A549 treated with Hydrocortisone at 1 μM for 4 hours (cell line): ENCODE measurements at places on chromosomes 1 and 21. TPM values are rescaled to one million over a fixed set of nuclear protein-coding genes. Genes with fewer than 3 reads are reported as not detected.

Gene SLC44A5
- total RNA-seq: 0.03 to 0.07 TPM (median 0.06 TPM) in 5 replicates

Gene ATP5PO
- 137 to 163 TPM (median 150 TPM) in 5 replicates for total RNA-seq

Gene BEND5
- total RNA-seq: not detected in 5 replicates

Gene MTARC1
- 7.8 to 9.6 TPM (median 8.7 TPM) in 5 replicates for total RNA-seq

Gene PGLYRP4
- total RNA-seq: not detected in 5 replicates

Gene AGPAT3
- 20.8 to 28.4 TPM (median 25.8 TPM) in 5 replicates for total RNA-seq

Gene DNAI4
- total RNA-seq: 0.17 to 3.0 TPM (median 1.1 TPM) in 5 replicates

Gene PPM1J
- total RNA-seq: 0.86 to 1.2 TPM (median 0.99 TPM) in 5 replicates

Gene RGSL1
- total RNA-seq: not detected in 5 replicates

Gene F3
- 5.6 to 13.1 TPM (median 7.5 TPM) in 5 replicates for total RNA-seq

Gene LENEP
- not detected in 5 replicates for total RNA-seq
